Osteoblast (primary cell): ENCODE measurements at places on chromosomes 3 and 15. TPM values are rescaled to one million over a fixed set of nuclear protein-coding genes. Genes with fewer than 3 reads are reported as not detected.

DNA sequence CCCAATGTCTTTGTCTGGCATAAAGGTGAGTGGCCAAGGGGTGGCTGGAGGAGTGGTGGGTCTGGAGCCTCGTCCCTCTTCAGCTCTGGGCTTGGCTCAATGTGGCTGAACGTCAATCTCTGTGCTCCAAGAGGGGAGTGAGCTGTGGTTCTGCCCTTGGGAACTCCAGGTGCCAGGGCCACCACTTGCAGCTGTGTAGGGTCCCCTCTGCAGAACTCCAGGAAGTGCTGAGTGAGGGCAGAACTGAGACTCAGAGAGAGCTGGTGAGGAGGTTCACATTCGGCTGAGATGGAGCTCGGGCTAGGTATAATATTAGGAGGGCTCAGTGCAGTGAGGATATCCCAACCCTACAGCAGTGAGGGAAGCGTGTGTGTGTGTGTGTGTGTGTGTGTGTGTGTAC, 11.6 kb downstream of the DUOX1 start:
- no peaks in the 10 kb centered on the region for H3K4me1 ChIP-seq
- no peaks in the 10 kb centered on the region for H3K36me3 ChIP-seq
- no peak overlapping the region for H3K27ac ChIP-seq
- DNase-seq, result peak; percentile 54
- no peak overlapping the region for H3K4me3 ChIP-seq

The NR2E3 gene
- under 0.01 TPM in 2 replicates for total RNA-seq

DNA sequence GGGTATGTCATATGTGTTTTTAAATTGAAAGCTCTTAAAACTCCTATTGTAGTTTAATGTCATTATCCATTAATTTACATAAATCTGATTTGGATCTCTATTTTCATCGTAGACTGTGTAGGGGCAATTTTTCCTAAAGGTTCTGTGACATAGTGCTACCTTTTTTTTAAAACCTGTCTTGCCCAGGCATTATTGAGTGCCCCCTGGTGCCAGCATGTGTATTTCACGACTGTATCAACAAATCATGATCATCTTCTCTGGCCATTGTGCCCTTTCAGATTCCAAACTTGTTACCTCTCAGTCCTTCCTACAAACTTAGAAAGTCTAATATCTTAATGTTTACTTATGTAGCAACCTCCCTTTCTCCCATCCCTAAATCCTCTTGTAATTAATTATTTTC, 97.2 kb upstream of the FLNB start:
- H3K27me3 ChIP-seq, result no peaks in the 10 kb centered on the region
- no peak for DNase-seq
- peaks cover 4% of the 10 kb centered on the region for H3K36me3 ChIP-seq
- H3K4me1 ChIP-seq, result peaks cover 7% of the 10 kb centered on the region
- no peak overlapping the region for H3K4me3 ChIP-seq
- H3K27ac ChIP-seq, result no peak overlapping the region

The PLA2G4E gene
- not detected in 2 replicates for total RNA-seq

GRCh38 chr3:166634091-166634746, 745.9 kb downstream of the ZBBX start:
- H3K27ac ChIP-seq, result no peak overlapping the region
- DNase-seq, result no peak
- no peaks in the 10 kb centered on the region for H3K4me1 ChIP-seq
- no peaks in the 10 kb centered on the region for H3K36me3 ChIP-seq
- no peaks in the 10 kb centered on the region for H3K27me3 ChIP-seq

DNA sequence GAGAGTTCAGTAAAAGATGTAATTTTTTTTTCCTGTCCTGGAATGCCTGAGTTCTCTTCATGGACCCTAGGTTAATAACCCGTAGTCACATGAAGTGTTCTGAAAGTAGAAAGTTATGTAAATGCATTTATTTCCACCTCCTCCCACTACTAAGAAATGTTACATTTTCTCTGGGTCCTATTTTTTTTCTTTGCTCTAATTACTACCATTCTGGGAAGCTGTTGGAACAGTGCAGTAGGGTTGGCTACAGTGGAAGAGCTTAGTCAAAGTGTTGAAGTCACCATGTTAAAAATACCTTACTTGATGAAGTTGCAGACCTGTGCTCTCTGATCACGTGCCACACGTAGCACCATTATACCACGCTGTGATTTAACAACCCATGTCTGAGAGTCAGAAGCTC, 153.8 kb upstream of the TSC22D2 start:
- H3K4me1 ChIP-seq, result peaks cover 38% of the 10 kb centered on the region
- H3K4me3 ChIP-seq, result no peak overlapping the region
- no peaks in the 10 kb centered on the region for H3K27me3 ChIP-seq
- no peaks in the 10 kb centered on the region for H3K36me3 ChIP-seq
- no peak overlapping the region for H3K27ac ChIP-seq

DNA sequence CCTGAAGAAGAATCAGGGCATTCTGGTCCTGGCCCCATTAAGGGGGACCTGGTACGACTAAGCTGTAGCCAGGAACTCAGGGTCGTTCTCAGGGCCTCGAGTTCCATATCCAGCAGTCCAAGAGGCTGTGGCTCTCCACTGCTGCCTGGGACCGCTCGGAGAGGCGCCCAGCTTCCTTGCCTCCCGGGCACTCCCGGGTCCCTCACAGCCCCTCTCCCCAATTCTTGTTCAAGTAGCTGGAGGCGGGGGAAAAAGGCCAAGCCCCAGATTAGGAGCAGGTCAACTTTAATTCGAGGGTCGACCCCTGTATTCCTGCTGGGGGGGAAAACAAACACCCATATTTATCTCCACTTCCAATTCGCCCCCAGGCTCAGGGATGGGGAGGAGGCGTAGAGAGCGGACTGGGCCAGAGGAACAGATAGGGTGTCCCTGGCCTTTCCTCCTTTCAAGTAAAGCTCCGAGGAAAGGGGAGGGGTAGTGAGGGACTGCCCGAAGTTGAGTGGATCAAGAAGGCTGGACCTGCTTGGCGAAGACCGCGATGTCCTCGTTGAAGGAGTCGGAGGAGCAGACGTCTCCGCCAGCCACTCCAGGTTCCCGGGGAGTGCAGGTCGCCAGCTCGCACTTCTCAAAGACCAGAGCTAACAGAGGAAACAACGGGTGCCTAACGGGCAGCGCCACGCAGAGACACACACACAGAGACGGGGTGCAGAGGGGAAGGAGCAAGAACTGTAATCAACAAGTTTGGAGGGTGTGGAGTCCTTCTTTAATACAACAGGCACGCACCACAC, 4.4 kb downstream of the MEIS2 start:
- H3K4me3 ChIP-seq, result no peak overlapping the region
- H3K27me3 ChIP-seq, result no peaks in the 10 kb centered on the region
- DNase-seq, result no peak
- H3K27ac ChIP-seq, result no peak overlapping the region
- H3K36me3 ChIP-seq, result peaks cover 33% of the 10 kb centered on the region

The COL6A6 gene
- total RNA-seq, result under 0.01 TPM in 2 replicates

GRCh38 chr3:27935492-27935891, 213.4 kb upstream of the EOMES start:
- no peak for DNase-seq
- H3K27ac ChIP-seq, result no peak overlapping the region
- no peaks in the 10 kb centered on the region for H3K27me3 ChIP-seq
- no peaks in the 10 kb centered on the region for H3K4me1 ChIP-seq

- H3K36me3 ChIP-seq, result no peaks in the 10 kb centered on the region
- H3K4me1 ChIP-seq, result peaks cover 3% of the 10 kb centered on the region
- H3K4me3 ChIP-seq, result no peak overlapping the region
- no peak for DNase-seq
- no peak overlapping the region for H3K27ac ChIP-seq
- peaks cover 21% of the 10 kb centered on the region for H3K27me3 ChIP-seq
These were observed 2.0 kb downstream of the NRROS start for GRCh38 chr3:196641333-196642054.

The BAHD1 gene
- 10.0 and 10.5 TPM in 2 replicates for total RNA-seq

DNA sequence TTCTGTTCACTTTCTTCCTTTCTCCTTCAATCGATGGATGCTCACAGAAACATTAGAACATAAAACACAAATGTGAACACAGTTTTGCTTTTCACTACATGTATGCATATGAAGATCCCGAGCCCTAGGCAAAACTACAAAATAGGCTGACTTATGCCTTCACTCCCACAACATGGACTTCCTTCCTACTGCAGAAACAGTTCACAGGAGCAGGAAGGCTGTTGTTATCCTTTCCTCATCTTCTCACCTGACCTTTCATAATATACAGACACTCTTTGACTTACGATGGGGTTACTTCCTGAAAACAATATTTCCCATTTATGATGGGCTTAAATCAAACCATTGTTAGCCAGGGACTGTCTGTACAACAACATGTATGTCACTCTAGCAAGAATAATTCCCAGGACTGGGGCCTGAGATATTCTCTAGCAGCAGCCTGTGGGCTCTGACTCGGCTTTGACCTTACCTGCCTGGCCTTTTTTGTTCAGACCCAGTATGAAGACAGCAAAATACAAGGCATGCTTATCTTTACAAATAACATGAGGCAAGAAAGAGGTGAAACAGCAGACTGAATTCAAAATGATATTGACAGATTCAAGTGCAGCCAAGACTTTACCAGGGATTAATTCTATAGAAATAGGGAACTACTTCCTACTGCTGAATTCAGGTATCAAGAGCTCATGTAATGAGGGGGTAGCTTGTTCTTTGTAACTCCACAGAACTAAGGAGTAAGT, 51.8 kb upstream of the PLXND1 start:
- no peak overlapping the region for H3K4me3 ChIP-seq
- peak overlapping the region; percentile 5 for H3K27ac ChIP-seq
- H3K27me3 ChIP-seq, result no peaks in the 10 kb centered on the region
- H3K36me3 ChIP-seq, result no peaks in the 10 kb centered on the region
- DNase-seq, result no peak

GRCh38 chr3:56980798-56981390, 79.6 kb upstream of the SPATA12 start:
- no peaks in the 10 kb centered on the region for H3K27me3 ChIP-seq
- peak overlapping the region; percentile 85 for H3K27ac ChIP-seq
- peaks cover 42% of the 10 kb centered on the region for H3K4me1 ChIP-seq

DNA sequence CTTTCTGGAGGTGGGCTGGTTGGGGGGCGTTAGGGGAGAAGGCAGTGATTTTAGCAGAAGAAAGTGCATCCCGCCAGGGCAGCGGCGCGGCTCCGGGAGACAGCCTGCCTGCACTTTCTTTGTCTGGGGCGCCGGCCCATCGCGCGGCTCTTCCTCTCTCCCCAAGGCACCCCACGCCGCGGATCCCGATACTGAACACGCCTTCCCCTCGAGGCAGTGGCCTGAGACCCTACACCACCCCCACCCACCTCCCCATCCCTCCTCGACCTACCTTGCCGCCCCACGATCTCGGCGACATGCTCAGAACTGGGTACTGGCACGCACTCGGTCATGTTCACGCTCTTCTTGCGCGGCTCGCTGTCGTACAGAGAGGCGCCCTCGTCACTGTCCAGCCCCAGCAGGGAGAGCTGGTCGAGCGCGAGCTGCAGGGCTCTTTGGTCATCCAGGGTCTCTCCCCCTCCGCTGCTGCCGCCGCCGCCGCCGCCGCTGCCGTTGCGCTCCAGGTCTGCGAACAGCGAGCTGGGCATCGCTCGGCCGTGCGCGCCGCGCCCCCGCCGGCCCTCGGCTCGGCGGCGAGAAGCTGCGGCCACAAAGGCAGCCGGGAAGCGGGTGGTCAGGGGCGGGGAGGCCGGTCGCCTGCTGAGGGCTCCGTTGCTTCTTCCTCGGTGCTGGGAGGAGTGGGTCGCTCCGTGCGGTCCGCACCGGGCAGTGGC, 483 bp downstream of the MEX3B start:
- peak overlapping the region; percentile 92 for H3K4me3 ChIP-seq
- peak overlapping the region; percentile 70 for H3K27ac ChIP-seq
- peaks cover 4% of the 10 kb centered on the region for H3K4me1 ChIP-seq
- H3K27me3 ChIP-seq, result peaks cover 26% of the 10 kb centered on the region
- DNase-seq, result peak; percentile 93

The SLC12A1 gene
- not detected in 2 replicates for total RNA-seq

DNA sequence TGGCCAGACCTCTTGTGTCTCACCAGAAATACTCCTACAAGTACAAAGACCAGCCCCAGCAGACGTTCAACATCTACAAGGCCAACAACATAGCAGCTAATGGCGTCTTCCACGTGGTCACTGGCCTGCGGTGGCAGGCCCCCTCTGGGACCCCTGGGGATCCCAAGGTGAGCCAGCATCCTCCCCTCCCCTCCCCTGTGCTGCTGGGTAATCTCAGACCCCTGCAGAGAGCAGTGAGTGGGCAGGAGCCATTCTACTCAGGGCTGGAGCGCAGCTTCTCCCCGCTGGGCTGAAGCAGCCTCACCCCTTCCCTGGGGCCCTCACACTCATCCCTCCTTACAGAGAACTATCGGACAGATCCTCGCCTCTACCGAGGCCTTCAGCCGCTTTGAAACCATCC, 9.8 kb downstream of the STAB1 start:
- no peak overlapping the region for H3K4me3 ChIP-seq
- no peaks in the 10 kb centered on the region for H3K36me3 ChIP-seq
- H3K4me1 ChIP-seq, result peaks cover 3% of the 10 kb centered on the region

DNA sequence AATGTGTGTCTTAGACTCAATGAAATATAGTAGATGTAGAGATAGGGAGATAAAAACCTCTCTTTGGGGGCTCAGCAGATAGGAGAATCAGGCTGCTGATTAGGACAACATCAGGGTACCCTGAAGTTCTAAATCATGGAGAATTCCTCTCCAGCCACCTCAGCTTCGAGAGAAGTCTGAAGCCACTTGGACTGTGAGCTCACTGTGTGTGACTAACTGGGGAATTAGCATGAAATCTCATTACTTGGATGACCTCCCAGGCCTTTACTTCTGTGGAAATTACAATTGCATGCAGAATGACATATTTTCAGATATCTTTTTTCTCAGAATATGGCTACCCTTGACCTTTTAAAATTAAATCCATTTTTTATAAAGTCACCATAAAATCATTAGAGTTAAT, 128.0 kb upstream of the MRPL3 start:
- no peaks in the 10 kb centered on the region for H3K4me1 ChIP-seq
- H3K27ac ChIP-seq, result no peak overlapping the region
- no peak for DNase-seq
- H3K27me3 ChIP-seq, result no peaks in the 10 kb centered on the region
- no peaks in the 10 kb centered on the region for H3K36me3 ChIP-seq

The TMEM89 gene
- total RNA-seq, result 0.59 TPM in 1 of 2 replicates, not detected in the other

The TMEM108 gene
- total RNA-seq, result 0.29 and 0.36 TPM in 2 replicates

The CCDC9B gene
- total RNA-seq, result 18.3 and 23.9 TPM in 2 replicates

The ELL3 gene
- total RNA-seq, result 1.2 and 3.6 TPM in 2 replicates

The GPR176 gene
- total RNA-seq, result 136 and 173 TPM in 2 replicates

DNA sequence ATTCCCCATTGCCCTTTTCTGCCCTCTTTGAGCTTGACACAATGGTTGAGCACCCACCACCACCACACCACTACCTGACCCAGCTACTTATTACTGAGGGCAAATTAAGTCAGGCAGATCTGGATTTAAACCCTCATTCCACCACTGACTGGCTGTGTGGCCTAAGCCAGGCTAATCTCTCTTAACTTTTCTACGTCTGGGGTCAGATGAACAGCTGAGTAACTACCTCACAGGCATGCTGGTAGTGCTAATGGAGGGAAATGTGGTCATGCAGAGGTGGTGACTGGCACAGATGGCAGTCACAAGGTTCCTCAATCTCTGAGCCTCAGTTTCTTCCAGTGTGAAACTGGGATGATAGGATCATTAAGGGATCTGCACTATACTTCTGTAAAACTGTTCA, 4.3 kb upstream of the MRPS25 start:
- no peaks in the 10 kb centered on the region for H3K4me1 ChIP-seq
- H3K27ac ChIP-seq, result no peak overlapping the region
- no peaks in the 10 kb centered on the region for H3K27me3 ChIP-seq
